WTC11 (cell line): ENCODE measurements at places on chromosomes 1 and 21. TPM values are rescaled to one million over a fixed set of nuclear protein-coding genes. Genes with fewer than 3 reads are reported as not detected.

Gene CRNN
- total RNA-seq = not detected in 3 replicates

GRCh38 chr1:243354511-243355153 lies 98.8 kb downstream of the SDCCAG8 start:
- no peak for DNase-seq

DNA sequence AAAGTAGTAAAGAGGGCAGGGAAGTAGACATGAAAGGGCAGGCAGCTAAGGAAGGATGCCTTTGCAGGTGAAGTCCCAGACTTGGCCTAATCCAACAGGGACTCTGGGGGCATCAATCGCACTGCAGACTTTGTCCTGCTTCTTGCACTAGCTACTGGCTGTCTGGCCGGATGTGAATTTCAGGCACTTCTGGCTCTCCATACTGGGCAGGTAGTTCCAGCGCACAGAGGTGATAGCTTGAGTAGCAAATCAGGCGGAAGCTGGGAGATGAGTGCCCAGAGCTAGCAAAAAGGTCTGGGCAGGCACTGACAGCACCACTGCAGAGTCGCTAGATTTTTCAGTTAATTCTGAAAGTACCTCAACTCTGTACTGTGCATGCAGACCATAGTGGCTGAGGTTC lies 997 bp downstream of the RSPH1 start:
- DNase-seq = no peak

DNA sequence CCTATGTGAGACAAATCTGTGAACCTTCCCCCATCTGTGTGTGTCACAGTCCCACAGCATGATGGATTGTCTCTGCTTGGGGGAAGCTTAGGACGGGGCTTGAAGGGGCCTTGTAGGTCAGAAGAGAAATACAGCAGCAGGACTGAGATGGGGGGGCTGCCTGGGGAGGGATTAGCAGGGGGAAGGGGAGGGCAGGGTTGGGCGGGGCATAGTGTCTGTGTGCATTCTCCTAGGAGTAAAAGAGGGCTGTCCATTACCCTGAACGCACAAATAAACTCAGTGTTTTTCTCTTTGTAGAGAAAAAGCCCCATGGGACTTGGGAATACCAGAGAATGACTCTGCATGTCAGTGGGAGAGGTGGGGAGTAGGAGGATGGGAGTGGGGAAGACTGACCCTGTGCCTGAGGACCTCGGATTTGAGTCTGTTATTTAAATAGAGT lies 16.4 kb downstream of the RNF220 start:
- DNase-seq = no peak

GRCh38 chr1:204503122-204503912 lies 8.7 kb upstream of the PIK3C2B start:
- no peak for DNase-seq

DNA sequence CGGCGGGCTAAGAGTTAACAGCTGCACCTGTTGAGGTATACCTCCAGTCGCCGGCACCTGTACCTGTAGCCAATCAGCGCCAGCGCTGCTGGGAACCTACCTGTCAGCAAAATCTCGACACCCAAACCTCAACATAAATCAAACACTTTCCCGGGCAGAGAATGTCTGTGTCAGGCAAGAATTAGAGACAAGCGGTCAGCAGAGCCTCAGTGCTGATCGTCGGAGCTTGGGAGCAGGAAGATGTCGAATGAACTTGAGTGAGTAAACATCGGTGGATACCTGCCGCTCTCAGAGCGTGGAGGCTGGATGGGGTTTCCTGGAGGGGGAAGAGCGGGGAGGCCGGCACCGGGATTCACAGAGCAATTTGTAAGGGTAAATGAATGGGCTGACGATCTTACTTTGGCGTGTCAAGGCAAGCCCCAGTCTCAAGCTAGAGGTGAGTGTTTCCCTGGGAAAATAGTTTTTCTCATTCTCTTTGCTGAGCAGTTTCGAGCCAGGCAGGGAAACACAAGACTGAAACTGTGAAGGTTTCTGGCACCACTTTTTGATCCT lies at the start of gene GRHL3:
GRHL3 (plus strand) TSS at position 46 of the 552 bp plus-strand sequence; CDS start at position 241, 195 bp downstream.
- DNase-seq = peak; percentile 90

Gene ADCY10
- 0.07 to 0.34 TPM in 2 of 3 replicates, not detected in the other for total RNA-seq

DNA sequence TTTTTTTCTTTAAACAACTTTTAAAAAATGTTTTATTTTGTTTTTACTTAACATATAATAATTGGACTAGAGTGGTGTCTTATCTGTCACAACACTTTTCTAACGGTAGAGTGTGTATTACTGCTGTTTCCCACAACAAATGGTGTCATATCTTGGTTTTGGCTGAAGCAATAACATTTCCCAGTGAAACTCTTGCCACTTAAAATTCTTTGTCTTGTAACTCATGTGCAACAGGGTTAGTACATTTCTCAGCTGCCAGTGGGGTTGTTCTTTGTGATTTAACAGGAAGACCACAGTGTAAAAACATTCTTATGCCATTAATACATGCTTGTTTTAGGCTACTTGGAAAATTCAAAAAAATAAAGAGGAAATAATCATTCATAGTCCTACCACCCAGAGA lies 43.5 kb downstream of the ALPL start:
- no peak for DNase-seq

DNA sequence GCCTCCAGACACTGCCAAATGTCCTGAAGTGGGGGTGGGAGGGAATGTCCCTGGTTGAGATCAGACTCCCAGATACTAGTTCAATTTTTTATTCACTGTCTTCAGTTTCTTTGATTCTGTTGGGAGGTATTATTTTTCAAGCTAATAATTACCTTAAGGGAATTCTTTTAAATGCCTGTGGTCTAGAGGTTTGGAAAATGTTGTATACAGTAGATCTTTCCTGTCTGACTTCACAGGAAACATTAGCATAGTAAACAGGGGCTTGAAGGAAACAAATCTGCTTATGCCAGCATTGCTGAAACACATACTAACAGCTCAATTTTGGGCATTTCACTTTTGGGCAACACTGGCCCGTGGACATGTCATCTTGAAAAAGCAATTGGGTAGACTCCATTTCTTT lies 84.3 kb upstream of the HP1BP3 start:
- no peak for DNase-seq

Gene HSPA6
- 0.16 to 0.22 TPM in 2 of 3 replicates, not detected in the other for total RNA-seq
